SIG-M5 (cell line): ENCODE measurements at places on chromosomes 2 and 18.

DNA sequence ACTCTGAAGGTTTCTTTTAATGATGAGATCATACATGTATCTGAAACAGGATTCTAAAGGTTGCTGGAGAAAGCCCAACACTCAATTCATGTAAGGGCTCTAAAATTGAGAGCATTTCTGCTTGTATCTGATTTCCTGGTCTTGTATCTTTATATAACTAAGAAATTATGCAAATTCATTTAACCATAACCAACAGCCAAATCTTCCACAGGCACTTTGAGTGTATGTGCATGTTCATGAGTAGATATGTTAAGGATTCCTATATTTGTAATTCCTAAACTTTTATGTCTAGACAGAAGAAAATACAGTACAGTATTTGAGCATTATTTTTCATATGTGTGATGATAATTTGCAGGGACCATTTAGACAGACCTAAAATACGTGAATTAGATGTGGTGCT, 20.4 kb upstream of the PELI1 start:
- no peak for DNase-seq

DNA sequence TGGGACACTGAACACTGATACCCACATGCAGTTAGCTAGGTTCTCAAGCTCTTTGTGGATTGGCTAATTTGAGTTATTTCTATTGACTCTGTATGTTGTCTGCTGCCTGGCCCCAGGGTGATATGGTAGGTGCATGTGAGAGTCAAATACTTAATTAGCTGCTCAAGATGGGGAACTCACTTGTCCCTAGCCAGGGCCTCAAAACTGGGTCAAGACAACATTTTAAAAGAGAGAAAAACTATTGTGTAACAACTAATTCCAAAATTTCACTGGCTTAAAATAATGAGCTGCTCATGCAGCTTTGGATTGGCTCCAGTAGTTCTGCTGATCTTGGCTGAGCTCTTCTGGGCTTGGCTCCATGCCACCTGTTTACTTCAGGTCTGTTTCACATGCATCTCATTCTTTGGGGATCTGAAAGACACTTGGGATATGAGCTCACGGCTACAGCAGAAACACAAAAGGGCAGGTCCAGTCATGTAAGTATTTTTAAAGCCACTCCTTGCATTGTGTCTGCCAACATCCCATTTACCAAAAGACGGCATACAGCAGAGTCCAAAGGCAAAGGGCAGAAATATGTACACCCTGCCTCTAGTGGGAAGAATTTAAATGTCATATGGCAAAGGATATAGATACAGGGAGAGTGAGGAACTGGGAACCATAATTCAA, 716.8 kb downstream of the SUCLG1 start:
- no peak for DNase-seq

- DNase-seq: no peak
Observed at GRCh38 chr2:73451263-73451972, 65.8 kb downstream of the ALMS1 start.

GRCh38 chr2:162063899-162064298, 10.1 kb downstream of the DPP4 start:
- DNase-seq: no peak

GRCh38 chr2:221397187-221397586, 174.9 kb downstream of the EPHA4 start:
- DNase-seq: no peak
